ENCODE measurements at places on chromosomes 13 and 19. TPM values are rescaled to one million over a fixed set of nuclear protein-coding genes. Genes with fewer than 3 reads are reported as not detected.

GRCh38 chr19:40528533-40529092 lies 48.1 kb upstream of the SHKBP1 start:
- DNase-seq = no peak

Gene CEACAM1
- total RNA-seq = 2.2 TPM

DNA sequence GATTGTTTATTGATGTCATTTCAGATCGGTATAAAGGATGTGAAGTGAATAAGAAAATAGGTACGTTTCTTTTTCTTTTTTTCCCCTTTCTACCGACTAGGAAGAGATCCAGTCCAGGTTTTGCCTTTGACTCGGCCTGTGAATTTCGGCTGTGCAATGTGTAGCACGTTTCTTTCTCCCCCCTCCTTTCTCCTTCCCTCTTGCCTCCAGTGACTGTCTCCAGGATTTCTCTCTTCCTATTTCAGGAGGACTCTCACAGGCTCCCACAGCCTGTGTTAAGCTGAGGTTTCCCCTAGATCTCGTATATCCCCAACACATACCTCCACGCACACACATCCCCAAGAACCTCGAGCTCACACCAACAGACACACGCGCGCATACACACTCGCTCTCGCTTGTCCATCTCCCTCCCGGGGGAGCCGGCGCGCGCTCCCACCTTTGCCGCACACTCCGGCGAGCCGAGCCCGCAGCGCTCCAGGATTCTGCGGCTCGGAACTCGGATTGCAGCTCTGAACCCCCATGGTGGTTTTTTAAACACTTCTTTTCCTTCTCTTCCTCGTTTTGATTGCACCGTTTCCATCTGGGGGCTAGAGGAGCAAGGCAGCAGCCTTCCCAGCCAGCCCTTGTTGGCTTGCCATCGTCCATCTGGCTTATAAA lies at the start of gene GPC6:
GPC6 (plus strand) TSS at position 185 of the 657 bp plus-strand sequence.
- DNase-seq = peak; percentile 86

DNA sequence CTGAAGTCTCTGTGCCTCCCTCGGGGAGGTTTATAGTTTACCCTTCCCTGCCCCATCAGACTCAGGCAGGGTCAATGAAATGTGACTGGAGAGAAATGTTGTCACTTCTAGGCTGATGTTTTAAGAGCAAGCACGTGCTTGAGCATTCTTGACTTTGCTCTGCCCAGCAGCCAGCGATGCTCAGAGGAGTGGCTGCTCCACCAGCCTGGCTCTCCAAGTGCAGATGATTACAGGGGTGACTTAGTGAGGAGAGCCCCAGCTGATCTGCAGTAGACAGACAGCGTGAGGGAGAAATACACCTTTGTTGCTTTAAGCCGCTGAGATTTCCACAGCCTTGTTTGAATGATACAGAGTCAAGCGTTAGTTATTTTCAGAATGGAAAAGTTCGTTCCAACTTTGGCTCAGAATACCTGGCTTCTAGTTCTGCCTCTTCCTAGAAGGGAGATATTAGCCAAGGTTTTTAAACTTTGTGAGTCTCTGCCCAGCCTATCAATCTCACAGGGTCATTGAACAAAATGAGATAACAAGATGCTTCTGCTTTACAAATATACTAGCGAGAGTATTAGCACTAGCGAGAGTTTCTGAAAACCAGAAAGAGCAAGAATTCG lies 143.6 kb downstream of the OXGR1 start:
- no peak for DNase-seq

DNA sequence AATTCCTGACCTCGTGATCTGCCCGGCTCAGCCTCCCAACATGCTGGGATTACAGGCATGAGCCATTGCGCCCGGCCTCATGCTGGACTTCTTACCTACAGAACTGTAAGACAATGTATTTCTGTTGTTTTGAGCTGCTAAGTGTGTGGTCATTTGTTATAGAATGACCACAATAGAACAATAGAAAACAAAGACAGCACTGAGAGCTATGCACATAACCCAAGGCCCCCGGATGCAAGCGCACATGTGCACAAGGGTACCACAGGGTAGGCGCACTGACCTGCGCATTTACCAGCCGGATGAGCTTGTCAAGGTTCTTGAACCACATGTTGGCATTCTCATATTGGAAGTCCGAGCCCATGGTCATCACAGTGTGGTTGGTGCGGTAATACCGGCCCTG lies 5.6 kb downstream of the MAN2B1 start:
- no peak for DNase-seq

- no peak for DNase-seq
These were observed 64.5 kb upstream of the WDFY2 start for GRCh38 chr13:51519771-51520216.

GRCh38 chr13:74675182-74675581 lies 541.0 kb upstream of the KLF12 start:
- DNase-seq = peak; percentile 6

All from A172 (cell line).